ENCODE measurements at places on chromosomes 7 and 10.

DNA sequence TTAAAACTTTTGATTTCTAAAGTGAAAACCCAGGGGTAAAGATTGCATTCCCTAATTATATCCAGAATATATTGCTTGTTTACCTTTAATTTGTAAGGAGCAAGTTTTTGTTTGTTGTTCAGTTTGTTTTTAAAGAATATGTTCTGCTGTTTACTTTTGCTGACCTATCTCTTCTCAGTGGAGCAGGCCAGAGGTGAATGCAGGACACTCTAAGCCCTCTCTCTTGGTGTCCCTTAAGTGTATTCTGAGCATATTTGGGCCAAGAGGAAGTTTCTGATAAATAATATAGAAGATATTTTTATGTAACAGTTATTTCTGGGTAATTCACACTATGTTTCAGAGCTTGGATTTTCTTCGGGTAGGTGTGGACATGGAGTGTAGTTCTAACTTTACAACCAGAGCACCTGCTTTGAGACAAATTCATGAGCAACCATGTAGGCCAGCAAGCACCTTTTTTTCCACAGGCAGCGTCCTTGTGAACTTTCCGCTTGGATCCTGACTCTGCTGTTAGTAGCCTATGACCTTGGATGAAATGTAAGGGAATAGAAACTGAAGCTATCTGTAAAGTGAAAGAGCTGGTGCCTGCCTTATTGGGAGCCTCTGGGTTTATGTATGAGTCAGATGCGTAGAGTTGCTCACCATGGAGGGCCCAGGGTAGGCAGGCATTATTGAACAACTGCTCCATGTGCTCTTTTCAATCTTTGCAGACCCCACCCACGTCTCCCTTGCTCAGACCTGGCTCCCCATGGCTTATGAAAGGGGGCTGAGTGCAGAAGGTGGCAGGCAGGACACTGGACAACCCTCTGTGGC is 16.1 kb downstream of the OGDH start:
- DNase-seq, result peak; percentile 45

GRCh38 chr10:15642095-15642494 is 77.6 kb downstream of the ITGA8 start:
- no peak for DNase-seq

GRCh38 chr7:151888079-151889067 is 11.5 kb upstream of the PRKAG2 start:
- DNase-seq, result no peak

- no peak for DNase-seq
Observed at GRCh38 chr10:78980815-78981214, 88.0 kb upstream of the ZMIZ1 start.

DNA sequence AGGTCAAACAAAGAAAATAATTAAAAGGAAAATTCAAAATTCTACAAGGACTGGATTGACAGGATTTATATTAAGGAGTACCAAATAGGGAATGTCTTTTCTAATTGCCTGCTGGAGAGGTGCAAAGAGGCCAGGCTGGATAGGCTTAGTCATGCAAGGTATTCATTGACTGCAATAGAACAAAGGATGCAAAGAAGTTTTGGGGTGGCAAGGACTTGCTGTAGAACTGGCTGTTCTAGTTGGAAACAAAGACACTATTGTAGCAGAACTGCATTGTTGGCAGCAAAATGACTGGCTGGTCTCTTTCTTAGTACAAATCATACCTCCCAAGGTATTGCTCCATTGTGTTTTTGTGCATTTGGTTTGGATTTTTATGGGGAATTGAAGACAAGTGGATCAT is 10.1 kb downstream of the ITGB8 start:
- no peak for DNase-seq

DNA sequence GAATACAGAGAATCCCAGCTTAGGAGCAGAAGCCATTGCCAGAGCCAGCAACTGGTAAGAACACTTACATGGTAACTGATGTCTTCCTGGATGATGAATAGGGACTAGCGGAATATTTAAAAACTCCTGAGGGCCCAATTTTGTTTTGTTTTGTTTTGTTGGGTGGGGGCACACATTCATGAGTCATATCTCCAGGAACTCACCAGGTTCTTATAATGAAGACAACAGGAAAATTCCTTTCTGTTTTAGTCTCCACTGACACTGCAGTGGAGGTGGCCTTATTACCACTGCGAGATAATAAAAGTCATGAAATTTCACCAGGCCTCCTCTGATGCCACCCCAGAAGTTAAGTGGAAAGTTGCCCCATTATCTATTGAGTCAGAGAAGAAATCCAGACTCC is 6.6 kb upstream of the CUZD1 start:
- no peak for DNase-seq

DNA sequence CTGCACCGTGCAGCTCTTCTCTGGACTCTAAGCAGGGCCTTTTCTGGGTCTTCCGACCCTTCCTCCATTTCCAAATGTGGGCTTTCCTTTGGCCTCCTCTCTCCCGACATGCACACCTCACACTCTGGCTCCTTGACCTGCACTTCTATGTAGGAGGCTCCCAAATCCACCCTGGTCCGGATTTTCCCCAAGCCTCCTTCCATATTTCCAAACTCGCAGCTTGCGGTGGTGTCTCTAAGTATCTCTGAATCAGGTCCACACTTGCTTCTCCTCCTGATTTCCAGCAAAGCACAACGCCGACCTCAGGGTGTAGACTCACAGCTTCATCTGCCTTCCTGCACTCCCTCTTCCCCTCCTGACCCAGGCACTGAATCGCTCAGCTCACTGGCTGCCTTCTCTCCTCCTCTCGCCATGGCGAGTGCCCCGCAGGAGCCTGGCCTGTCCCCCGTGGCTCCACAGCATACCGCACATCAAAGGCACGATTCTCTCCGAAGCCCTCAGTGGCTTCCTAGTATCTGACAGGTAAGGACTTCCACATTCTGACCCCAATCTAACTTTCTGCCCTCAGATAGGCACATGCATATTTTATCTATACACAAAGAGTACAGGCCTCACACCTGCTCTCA is 27.8 kb downstream of the DIP2C start:
- DNase-seq, result no peak

GRCh38 chr7:15478401-15478800 is 83.4 kb downstream of the AGMO start:
- DNase-seq, result no peak

GRCh38 chr10:119620241-119621077 is 23.7 kb upstream of the TIAL1 start:
- DNase-seq, result no peak

- peak; percentile 47 for DNase-seq
Observed at GRCh38 chr7:142626420-142627035, 122.7 kb upstream of the PRSS1 start.

DNA sequence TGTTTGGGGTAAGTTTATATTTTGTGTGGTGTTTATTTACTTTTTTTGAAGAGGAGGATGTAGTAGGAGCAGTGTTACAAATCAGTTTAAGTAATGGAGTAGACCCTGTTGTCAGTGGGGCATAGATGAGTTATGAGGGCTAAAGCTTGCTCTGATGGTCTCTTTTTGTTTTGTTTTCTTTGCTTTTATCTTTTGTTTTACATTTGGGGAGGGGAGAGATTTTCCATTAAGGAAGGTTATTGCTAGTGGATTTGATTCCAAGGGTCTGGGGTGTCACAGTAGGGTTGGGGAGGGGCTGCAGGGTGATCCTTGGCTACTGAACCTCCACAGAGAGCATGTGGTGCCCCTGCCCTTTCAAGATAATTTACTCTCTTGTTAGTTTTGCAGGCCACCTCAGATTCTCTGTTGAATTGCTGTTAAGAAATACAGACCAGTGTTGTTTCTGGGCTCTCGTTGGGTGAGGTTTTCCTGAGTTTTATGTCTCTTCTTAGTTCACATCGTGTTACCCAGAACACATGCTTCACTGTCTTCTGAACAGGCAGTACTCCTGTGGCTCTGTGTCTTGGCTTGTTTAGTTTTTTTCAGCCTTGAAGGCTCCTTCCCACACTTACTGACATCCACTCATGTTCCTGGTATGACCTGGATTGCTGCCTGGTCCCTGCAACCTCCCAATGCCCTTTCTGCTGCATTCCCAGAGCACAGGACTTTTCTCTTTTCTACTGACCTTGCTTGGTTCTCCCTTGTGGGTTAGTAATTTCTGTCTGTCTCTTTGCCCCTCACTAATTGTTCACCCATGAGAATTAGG is 4.2 kb downstream of the KIFBP start:
- no peak for DNase-seq

GRCh38 chr7:2445047-2445446 is 31.2 kb downstream of the GRIFIN start:
- DNase-seq, result no peak

- DNase-seq, result no peak
Observed at GRCh38 chr10:119826771-119827170, 45.9 kb downstream of the MCMBP start.

- DNase-seq, result peak; percentile 39
Observed at GRCh38 chr10:58781873-58782488, 269.3 kb downstream of the BICC1 start.

- peak; percentile 59 for DNase-seq
Observed at GRCh38 chr7:138125598-138126111, 49.4 kb downstream of the AKR1D1 start.

DNA sequence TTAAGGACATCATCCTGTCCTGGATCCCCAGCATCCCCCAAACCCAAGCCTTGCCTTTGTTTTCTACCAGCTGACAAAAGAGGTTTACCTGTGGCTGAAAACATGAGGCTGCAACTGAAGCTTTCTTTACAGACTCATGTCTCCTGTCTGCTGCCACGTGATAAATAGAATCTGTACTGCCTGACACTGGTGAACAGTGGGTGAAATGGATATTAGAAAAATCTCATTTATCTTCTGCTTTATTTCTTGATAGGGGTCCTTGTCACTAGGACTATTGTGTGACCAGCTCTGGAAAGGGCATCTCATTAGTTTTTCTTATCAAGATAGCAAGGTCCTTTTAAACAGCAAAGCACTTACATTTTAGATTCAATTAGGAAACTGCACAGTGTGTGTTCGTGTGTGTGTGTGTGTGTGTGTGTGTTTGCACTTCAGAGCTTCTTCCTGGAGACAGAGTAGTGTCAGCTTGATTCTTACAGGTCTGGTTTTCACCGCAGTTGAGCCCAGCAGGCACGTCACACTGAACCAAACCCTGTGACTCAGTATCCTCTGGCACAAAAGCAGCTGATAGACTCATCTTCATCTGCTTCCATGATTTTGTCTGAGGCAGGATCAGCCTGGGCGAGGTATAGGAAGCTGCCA is 373.5 kb upstream of the CELF2 start:
- no peak for DNase-seq

- no peak for DNase-seq
Observed at GRCh38 chr10:27506280-27506679, 2.2 kb downstream of the RAB18 start.

GRCh38 chr7:95389516-95389915 is 6.7 kb downstream of the PON3 start:
- no peak for DNase-seq

DNA sequence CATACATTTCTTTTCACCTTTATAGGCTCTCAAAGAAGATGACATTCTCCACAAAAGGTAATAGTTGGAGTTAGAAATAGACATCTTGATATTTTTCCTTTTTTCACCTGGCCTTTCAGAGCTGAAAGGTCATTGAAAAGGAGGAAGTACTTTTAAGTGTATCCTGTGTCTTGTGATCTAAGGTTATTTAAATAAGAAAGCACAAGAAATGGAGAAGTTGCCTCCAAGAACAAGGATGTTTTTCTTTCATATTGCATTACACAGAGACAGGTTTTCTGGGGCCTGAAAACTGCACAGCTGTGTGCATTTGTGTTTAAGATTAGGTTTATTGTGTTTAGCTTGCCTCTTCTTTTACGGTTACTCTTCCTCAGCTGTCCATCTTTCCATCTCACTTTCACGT is 103.4 kb upstream of the SEMA3D start:
- no peak for DNase-seq

- peak; percentile 39 for DNase-seq
Observed at GRCh38 chr10:7243873-7244272, 167.0 kb downstream of the SFMBT2 start.

- DNase-seq, result no peak
Observed at GRCh38 chr10:11112718-11113117, 95.0 kb downstream of the CELF2 start.

DNA sequence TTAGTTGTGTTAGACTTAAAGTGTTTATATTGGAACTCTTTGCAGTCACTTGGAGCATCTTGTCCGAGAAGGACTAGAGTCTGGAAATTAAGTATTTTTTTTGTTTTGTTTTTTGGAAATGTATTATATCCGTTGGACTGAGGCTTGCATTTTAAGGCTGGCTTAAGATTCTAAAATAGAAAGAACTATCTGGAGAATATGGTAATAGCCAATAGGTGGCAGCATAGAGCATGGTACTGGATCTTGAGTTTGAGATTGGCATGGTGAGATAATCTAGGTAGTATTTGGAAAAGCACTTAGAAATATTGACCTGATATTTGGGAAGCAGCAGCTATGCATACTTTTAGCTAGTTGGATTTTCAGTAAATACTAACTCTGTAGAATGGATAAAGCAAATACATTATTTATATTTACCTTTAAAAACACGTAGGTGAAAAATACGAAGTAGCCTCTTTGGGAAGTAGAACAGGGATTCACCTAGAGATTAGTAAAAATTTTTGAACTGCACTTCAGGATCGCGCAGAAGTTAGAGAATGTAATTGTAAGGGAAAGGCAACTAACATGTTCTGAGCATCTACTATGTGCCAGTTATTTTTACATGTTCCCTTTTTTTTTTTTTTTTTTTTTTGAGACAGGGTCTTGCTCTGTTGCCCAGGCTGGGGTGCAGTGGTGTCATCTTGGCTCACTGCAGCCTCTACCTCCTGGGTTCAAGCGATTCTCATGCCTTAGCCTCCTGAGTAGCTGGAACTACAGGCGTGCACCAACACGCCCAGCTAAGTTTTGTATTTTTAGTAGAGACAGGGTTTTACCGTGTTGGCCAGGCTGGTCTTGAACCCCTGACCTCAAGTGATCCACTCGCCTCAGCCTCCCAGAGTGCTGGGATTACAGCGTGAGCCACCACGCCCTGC is 78.6 kb downstream of the LCOR start:
- peak; percentile 67 for DNase-seq

DNA sequence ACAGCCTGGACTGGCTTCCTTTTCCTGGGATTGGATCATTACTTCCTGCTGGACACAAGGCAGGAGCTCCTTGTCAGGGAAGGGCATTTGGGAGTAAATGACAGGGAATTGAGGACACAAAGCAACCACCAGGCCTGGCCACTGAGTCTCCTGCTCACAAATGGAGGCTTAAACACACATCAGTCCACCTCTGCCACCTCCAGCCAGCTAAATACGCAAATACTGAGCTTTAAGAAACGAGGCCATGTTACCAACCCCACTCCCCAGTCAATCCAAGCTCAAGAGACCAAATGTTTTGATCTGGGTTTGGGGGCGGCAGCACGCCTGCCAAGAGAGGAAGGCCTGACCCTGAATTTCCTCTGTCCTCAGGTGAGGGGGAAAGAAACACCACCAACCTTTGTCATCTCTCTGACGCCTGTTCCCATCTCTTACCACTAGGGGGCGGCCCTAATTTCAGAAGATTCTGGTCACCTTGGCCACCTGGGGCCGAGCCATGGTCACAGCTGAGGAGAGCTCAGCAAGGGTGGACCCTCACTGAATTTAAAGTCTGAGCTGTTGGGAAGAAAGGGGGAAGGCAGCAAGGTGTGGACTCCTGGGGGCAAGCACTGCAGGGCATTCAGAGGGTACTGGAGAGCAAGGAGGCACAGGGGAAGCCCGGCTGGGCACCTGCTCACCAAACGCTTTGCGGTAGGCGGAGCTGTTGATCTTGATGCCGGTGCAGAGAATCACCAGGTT is 16.5 kb downstream of the AIFM2 start:
- peak; percentile 85 for DNase-seq

Data from GM13976 (cell line).